ENCODE measurements at places on chromosomes 16 and 17.

GRCh38 chr16:81657781-81658180 is 121.3 kb upstream of the PLCG2 start:
- no peak for DNase-seq

- DNase-seq, result no peak
Measured at GRCh38 chr16:21719283-21719682, 55.5 kb downstream of the OTOA start.

DNA sequence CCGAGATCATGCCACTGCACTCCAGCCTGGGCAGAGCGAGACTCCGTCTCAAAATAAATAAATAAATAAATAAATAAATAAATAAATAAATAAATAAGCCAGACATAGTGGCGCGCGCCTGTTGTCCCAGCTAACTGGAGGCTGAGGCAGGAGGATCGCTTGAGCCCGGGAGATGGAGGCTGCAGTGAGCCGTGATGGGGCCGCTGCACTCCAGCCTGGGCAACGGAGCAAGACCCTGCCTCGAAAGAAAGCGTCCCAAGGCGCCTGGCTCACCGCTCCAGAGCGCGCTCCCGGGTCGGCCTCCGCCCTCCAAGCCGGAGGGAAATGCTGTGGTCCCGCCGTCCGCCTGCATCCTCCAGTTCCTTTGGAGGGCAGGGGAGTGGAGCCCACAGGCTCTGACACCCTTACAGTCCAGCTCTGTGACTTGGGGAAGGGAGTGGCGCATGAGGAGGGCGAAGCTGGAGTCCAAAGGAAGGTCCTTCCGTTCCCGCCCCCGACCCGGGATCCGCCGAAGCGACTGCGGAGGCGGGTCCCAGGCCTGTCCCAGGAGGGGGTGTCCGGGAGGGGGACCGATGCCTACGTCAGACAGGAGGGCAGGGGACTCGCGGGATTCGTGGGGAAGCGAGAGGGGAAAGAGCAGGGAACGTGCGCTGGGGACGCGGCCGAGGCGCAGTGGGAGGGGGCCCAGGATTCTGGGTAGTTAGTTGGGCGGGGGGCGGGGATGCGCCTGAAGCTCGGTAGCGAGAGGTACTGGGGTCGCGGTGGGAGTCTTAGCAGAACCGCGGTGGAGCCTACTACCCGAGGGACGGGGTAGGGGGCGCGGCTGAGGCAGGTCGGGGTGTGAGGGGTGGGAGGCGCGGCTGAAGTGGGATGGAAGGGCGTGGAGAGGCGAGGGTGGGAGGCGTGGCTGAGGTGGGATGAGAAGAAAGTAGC is 8.4 kb upstream of the TRPV2 start:
- no peak for DNase-seq

DNA sequence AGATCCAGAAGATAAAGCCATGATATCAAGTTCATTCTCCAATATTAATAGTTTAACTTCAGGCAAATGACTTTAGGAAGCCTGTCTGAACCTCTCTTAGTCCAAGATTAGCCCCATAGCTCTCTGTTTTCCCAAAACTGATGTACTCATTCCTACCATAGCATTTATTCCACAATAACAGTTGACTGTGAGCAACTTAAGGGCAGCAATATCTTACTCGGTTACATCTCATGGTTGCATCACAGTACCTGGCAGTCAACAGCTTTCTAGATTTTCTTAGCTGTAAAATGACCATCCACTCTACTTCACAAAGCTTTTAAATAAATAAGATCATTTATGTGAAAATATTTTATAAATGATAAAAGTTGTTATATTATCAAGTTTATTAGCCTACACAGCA is 58.2 kb upstream of the STAC2 start:
- no peak for DNase-seq

DNA sequence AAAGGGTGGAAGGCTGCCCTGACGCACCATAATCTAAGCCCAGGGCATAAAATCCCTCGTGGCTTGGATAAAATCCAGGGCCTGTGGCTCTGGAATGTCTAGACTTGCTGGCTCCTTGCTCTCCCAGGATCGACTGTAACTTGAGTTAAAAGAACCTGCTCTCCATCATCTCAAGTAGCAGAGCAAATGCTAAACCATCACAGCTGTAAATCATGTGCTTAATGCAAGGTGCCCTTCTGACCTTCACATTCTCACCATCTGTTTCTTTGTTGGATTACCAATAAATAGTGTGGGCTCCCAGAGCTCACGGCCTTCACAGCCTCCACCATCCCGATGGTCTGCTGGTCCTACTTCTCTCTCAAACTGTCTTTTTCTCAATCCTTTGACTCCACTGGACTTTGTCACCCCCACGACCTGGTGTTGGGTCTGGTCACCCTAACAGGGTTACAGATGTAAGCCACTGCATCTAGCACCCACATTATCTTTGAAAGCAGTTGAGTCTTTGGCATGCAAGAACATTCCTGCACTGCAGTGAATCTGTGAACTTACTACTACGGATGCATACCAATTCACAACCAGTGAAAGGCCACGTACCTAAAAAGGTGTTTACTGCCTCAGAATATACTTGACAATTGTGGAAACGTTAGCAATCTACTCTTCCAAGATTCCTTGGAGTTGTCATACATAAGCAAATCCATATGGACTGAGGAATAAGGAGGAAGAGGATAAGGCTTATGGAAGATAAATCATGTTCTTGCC is 15.3 kb downstream of the RSL1D1 start:
- no peak for DNase-seq

GRCh38 chr17:58577696-58578095 is 63.3 kb upstream of the MTMR4 start:
- DNase-seq, result no peak

- DNase-seq, result no peak
Measured at GRCh38 chr17:73604476-73604875, 39.8 kb downstream of the SDK2 start.

GRCh38 chr16:10590342-10590741 is 9.9 kb upstream of the EMP2 start:
- DNase-seq, result no peak

- no peak for DNase-seq
Measured at GRCh38 chr16:83110269-83110668, 483.5 kb downstream of the CDH13 start.

- no peak for DNase-seq
Measured at GRCh38 chr17:78986048-78986648, 6.4 kb upstream of the LGALS3BP start.

DNA sequence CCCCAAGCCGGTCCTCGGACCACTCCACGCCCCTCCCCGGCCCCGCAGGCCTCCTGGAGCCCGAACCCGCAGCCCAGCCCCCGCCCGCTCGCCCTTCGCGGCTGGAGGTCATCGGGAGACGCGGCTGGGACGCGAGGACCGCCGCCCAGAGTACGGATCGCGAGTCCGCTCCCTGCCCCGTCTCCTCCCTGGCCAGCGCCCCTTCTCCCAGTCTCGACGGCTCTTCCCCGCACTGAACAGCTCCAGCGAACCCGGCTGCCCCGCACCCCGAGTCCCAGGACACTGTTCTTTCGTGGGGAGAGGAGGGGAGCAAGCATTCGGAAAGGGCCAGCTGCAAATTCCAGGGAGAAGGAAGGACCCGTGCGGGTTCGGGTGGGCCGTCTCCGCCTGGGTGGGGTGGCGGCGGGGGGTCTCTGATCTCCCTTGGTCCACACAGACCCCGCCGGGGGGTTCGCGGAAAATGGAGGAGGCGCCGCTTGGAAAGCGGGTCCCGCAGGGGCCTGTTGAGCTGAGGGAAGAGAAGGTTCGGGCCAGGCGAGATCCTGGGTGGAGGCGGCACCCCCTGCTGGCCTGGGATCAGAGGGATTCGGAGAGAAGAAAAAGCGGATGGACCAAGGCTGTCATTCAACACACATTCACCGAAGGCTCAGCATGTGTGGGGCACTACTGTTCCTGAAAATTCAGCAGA is 632 bp upstream of the RTN4RL1 start:
- no peak for DNase-seq

DNA sequence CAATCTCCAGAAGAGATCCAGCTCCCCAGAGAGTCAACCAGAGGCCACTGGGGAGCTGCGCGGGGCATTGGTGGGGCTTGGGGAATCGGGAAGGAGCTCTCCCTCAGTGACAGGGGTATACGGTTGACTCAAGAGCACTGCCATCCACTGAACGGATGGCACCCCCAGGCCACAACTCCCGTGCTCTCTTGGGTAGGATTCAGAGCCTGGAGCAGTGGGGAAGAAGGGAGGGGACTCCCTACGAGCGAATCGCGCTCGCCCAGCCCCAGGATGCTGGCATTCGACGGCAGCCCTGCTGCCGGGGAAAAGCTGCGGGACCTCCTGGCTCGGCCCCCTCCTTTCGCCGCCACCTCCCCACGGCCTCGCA is 473 bp upstream of the TPPP3 start:
- DNase-seq, result no peak

GRCh38 chr16:2675714-2676113 is 6.6 kb upstream of the KCTD5 start:
- DNase-seq, result no peak

DNA sequence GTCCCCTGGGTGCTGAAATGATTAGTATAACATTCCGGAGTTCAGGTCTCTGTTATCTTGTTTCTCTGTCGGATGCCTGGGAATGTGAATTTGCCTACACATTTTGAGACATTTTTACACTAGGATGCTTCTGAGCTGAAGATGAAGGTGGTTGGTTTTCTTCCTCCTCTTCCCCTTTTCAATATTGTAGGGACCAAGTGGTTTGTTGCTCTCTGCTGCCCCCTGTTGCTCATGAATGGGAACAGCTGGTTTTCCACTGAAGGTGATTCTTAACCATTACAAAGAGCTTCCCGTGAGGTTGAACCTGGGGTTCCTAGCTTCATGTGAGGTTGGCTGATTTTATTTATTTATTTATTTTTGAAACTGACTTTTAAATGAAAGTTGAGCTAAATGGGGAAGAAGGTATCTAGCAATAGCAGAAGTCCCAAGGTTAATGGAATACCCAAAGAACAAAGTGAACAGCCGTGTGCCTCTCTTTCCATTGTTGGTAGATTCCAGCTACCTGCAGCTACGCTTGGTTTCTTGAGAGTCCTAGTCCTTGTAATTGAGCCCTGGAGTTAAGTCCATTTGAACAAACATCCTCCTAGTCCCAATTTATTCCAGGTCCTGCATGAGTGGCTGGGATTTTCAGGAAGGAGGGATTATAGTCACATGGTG is 983.9 kb upstream of the EEF2KMT start:
- peak; percentile 2 for DNase-seq

DNA sequence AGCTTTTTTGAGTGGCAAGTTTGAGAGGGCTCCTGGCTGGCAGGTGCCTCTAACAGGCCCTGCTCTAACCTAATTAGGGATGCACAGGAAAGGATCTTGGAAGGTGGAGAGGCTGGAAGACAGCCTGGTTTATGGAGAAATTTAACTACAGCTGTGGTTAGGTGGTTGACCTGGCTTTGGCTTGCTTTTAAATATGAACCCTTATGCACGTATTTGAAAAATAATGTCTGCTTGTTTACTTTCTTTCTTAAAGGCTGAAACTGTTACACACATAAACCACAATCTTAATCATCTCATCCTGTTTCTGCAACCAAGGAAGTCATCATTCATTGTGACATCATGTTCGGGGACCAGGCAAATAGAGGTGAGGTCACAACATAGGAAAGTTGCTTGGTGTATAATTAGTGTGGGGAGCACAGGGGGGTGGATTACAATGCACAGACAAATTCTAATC is 23.1 kb upstream of the DHRS13 start:
- no peak for DNase-seq

DNA sequence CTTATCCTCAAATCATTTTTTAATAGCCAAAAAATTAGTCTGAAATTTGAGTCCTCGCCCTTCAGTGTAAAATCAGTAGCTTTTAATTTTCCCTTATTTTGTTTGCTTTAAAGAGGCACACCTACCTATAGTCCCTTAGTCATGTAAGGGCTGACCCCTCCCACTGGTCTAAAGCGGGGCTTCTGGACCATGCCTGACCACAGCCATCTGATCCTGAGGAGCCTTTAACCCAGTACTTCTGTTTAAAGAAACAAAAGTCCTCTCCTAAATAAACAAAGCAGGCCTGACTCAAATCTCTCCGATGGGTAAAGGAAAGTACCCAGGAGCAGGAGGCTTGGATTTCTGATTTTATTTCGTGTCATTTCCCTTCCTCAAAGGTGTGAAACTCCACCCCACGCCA is 92.0 kb upstream of the CCL2 start:
- DNase-seq, result no peak

DNA sequence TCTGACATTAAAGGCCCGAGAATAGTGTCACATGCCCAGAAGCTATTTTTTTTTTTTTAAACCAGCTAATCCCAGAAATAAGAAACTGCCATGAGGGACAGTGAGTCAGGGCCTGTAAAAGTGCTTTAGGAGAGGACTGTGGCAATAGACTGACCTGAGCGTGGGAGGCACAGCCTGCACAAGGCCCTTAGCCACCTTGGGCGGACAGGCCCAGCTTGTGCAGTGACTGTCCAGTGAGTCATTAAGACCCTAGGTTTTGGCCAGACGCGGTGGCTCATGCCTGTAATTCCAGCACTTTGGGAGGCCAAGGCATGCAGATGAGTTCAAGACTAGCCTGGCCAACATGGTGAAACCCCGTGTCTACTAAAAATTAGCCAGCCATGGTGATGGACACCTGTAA is 343.0 kb upstream of the ZFHX3 start:
- no peak for DNase-seq

GRCh38 chr17:62627904-62628633 is 599 bp downstream of the MRC2 start:
- DNase-seq, result no peak

- no peak for DNase-seq
Measured at GRCh38 chr17:10550014-10550413, 556 bp upstream of the MYH2 start.

GRCh38 chr17:72176516-72176851 is 55.7 kb downstream of the SOX9 start:
- no peak for DNase-seq

DNA sequence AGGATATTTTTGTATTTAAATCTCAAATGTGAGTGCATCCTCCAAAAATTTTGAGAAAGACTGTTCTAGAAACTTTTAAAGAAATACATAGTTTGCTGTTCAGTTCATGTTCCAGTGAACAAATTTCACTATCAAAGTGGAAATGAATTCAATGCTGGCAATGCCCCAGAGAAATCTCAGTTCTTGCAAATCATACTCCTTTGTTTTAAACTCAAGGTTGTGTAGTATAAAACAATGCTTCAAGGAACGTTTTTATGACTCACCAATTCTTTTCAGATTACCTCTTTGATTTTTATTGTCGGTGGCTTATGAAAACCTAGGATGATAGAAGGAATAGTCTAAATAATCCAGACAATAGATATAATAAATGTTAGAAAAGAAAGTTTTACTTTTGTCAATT is 17.6 kb downstream of the LPCAT2 start:
- no peak for DNase-seq

DNA sequence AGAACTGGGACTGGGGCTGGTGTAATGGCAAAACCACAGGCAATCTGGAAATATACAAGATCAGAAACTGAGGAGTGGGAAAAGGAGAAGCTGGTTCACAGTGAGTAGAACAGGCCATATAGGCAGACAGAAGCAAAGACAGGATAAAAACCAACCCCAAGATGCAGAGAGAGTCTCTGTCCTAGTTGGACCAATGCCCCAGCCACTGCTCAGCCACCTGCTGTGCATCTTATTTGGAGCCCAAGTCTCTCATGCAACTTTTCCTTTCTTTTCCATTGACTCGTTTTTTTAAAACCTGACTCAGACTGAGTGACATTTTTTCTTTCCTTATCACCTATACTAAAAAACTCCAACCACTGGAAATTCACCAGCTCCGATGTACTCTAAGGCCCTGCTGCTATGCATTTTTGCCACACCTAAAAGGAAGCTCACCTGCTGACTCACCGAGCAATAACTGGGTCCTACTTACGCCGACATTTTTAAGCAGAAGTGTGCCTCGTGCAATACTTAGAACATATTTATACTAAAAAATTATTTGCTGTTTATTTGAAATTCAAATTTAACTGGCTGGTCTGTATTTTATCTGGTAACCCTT is 100.8 kb upstream of the XYLT1 start:
- DNase-seq, result no peak
